ENCODE measurements at places on chromosomes 1 and 21.

DNA sequence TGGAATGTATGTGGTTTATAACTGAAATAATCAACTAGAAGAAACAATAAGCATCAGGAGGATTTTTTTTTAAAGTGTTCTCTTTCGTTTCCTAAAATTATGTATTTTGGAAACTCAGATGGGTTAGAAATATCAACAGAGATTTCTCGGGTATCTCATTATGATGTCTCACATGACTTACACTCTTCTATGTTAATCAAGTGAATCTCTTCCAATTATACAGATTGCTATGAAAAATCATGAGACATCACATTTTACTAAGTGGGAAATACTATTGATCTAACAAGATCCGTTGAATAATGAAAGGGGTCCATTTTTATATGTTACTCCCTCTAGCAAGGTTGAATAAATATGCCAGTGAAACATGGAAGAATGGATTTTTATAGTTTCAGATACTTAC, 54.7 kb upstream of the NRIP1 start:
- DNase-seq, result no peak

DNA sequence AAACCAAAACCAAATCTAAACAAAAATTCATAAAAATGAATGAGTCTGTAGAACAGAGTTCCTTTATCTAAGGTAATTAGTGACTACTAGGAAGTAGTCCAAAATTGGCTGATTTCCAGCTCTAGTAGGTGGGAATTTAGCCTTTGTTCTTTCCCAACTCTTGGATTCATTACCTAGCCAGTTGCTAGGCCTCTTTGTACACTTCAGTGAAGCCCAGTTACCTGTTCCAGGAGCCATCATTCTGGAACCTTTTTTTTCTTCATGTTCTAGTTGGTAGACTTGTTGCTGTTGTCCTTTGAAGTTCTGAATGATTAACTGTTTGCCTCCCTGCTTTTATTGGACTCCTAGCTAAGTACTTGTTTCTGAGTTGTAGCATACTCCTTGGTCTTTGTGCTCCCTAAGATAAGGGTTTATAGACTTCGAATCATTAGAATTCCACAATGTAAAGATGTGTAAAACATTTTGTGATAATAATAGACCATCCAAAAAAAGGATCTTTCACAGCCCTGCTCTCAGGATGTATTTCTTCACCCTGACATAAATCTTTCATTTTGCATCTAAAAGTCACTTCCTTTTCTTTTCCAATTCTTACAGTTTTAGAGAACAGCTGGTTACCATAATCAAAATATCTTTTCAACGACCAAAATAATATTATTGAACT, 9.8 kb downstream of the PLA2G4A start:
- no peak for DNase-seq

DNA sequence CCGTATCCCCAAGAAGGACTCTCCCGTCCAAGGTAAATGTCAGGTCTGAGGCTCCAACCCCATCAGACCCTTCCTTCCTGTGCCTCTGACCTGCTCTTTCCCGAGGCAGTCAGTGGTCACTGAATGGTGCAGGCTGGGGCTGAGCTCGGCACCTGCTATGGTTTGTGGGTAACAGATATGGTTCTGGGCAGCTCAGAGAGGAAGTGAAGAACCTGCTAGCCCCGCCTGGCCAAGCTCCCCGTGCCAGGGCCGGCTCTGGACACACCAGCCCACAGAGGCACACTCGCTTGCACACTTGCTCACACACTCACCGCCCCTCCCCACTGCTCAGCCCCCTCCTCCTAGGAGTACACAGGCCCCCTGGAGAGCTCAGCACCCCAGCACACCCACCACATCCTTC, 16.4 kb downstream of the NCMAP start:
- DNase-seq, result no peak

GRCh38 chr1:74579425-74579824, 67.0 kb upstream of the LRRC53 start:
- DNase-seq, result no peak

GRCh38 chr21:45110873-45111624, 36.7 kb downstream of the ADARB1 start:
- DNase-seq, result no peak

DNA sequence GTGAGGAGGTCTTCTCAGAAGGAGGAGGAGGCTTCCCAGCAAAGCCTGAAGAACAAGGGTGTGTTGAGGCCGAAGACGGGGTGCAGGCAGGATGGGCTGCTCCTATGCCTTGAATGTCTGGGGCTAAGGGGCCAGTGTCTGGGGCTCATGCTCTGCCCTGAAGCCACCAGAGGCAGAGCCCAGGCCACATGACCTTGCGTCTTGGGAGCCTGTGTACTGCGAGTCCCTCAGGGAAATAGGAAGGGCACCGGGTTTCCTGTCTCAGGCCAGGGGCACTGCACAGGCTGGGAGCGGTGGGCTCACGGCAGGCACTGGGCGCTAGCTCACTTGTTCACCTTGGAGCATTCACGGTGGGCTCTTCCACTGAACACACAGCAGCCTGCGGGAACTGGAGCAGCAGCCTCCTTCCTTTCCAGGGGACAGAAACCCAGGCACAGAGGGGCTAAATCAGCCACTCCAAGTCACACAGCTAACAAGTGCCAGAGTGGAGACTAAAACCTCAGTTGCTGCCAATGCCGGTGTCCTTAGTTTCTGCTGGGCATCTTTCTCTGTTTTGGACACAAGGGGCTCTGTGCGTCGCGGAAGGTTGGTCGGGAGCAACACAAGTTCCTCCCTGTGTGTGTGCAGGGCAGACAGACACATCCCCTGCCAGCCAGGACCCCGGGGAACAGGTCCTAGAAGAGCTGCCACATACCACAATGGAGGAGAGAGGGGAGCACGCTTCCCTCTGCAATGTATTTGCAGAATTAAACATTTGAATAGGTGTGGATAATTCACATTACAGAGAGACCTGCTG, 104.8 kb upstream of the C1orf174 start:
- no peak for DNase-seq

- DNase-seq, result no peak
These were observed 521.8 kb downstream of the LRRIQ3 start for GRCh38 chr1:73676186-73676585.

GRCh38 chr1:33025761-33026160, 10.9 kb downstream of the AK2 start:
- DNase-seq, result no peak

DNA sequence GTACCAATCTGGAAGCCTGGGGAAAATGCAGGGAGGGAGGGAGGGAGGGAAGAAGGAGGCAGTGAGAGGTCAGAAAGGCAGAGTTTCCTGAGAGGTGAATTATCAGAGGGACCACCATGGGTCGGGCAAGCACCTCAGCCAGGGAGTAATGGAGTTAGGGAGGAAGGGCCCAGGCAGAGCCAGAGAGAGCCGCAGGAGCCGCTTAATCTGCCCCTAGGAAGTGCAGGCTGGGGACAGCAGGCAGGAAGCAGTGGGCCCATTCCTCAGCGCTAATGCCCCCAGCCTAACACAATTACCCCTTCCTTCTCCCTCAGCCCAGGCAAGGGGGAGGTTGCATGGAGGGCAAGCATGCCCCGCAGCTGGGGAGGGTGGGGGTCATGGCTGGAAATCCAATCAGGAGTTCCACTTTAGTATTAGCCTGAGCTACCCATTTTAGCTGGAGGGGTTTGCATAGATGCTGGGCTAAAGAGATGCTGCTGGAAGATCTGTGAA, 109.0 kb downstream of the TMEM53 start:
- no peak for DNase-seq

- DNase-seq, result no peak
These were observed 104.7 kb downstream of the HIVEP3 start for GRCh38 chr1:41813755-41814745.

- no peak for DNase-seq
These were observed 38.1 kb upstream of the PTCH2 start for GRCh38 chr1:44881011-44881632.

GRCh38 chr1:16440470-16441281, at the start of gene NECAP2:
Gene NECAP2 (plus strand): TSS chr1:16440724. CDS start chr1:16440762, 38 bp downstream.
- peak; percentile 85 for DNase-seq

DNA sequence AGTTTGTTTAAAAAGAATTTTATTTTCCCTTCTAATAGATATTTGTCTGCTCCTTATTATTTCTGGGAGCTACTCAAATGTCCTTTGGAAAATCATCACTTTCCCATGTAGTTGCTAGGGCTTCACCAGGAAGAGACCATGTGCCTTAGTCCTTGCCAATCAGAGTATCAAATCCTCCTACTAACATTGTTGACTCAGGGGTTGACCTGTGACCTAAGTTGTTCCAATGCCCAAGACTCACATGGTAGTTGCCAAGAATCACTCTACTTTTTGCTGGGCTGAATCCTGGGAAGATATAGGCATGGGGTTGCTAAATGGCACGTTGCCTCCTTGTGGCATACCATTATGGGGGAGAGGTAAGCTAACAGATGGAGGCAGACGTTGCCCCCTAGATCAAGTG, 58.2 kb upstream of the FOXD3 start:
- DNase-seq, result no peak

DNA sequence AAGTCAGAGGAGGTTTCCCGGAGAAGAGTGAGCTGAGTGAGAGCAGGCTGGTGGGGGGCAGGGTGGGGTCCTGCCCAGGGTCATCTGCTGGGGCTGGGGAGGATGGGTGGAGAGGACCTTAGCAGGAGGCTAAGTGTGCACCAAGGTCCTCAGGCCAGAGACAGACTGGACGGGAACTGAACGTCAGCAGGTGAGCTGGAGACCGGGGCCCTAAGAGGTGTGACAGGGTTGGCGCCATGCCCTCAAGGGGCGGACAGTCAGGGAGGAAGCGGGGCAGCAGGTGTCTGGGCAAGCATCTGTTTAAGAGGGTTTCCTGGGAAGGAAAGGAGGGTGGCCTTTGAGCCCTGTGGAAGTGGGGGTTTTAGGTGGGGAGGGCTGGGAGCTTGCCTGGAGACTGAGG, 13.6 kb upstream of the PTPN7 start:
- no peak for DNase-seq

- DNase-seq, result no peak
These were observed 247.9 kb upstream of the DUSP10 start for GRCh38 chr1:221989741-221990140.

- DNase-seq, result peak; percentile 61
These were observed 5.0 kb upstream of the CHI3L2 start for GRCh38 chr1:111222308-111223125.

GRCh38 chr1:195886000-195886399, 722.2 kb downstream of the KCNT2 start:
- no peak for DNase-seq

All from stimulated activated CD4-positive, alpha-beta T cell treated with anti-CD3 and anti-CD28 coated beads, Interleukin-15, amount 100 ng/mL, for 1 hour (primary cell).